ENCODE measurements at places on chromosomes 3 and 15.

- no peak for DNase-seq
Measured at GRCh38 chr15:66477011-66477410, 20.6 kb downstream of the SNAPC5 start.

GRCh38 chr3:49787182-49787464 lies 781 bp upstream of the IP6K1 start:
- DNase-seq = no peak

DNA sequence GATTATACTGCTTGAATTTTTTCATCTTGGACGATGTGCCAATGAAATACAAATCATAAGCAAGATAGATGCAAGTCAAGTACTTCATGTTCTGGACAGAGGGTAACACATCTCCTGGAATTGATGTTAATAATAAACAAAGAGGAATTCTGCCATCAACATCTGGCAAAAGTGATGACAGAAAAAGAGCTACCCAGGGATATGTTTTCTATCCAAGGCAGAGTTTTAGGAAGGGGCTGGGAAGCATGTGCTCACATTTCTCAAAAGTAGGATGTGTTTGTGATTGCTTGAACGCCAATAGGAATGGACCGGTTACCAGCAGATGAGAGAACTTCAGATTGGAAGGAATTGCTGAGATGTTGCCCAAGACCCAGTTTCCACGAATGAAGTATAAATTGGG lies 242.6 kb upstream of the AGTR1 start:
- no peak for DNase-seq

- DNase-seq = peak; percentile 83
Measured at GRCh38 chr15:70741107-70741531, 22.2 kb downstream of the UACA start.

DNA sequence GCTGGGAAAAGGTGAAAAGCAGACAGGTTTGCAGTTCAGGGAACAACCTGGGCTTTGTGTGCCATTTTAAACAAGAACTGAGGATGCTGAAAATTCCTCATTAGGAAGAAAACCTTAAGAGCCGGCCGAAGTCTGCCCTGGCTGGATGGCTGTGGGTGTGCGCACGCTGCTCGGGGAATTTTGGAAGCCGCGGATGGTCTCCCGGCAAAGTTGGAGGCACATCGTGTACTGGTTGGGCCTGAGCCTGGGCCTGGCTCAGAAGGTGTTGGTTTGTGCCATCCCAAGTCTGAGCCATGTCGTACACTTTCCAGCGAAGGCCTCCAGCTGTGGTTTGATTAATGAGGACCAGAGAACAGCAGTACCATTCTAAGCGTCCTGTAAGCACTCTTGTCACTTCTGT lies 188.2 kb downstream of the ATP10A start:
- DNase-seq = peak; percentile 78

GRCh38 chr15:80202016-80202315 lies 49.2 kb downstream of the FAH start:
- DNase-seq = no peak

GRCh38 chr3:4904811-4905695 lies 74.2 kb upstream of the BHLHE40 start:
- DNase-seq = peak; percentile 39

GRCh38 chr15:37165395-37165794 lies 65.0 kb upstream of the MEIS2 start:
- DNase-seq = no peak

DNA sequence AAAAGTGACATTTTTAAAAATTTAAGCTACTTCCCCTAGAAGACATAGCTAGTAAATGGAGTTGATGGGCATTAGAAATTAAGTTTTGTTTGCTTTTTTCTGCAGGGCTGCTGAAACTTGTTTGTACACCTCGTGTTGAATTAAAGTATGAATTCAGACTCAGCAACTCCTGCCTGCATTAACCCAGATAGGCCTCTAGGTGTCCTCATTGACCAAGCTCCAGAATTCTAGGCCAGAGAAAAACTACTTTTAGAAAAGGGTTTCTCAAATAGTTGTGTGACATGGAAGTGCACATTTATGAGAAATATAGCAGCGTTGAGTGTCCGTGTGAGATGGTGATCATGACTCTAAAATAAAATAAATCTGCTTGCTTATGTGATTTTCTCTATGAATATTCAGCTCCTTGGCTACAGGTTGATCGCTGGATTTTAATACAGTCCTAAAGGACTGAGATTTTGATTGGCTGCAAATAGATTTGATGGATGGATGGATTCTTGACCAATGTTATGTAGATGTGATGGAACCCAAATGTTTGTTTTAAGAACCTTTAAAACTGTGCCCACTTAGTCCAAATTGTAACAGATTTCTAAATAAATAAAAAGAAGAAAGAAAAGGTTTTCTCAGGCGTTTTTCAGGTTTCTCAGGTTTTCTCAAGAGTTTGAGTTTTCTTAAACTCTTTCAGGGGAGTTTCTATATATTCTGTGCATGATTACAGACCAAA lies 39.4 kb upstream of the LMOD3 start:
- peak; percentile 17 for DNase-seq

DNA sequence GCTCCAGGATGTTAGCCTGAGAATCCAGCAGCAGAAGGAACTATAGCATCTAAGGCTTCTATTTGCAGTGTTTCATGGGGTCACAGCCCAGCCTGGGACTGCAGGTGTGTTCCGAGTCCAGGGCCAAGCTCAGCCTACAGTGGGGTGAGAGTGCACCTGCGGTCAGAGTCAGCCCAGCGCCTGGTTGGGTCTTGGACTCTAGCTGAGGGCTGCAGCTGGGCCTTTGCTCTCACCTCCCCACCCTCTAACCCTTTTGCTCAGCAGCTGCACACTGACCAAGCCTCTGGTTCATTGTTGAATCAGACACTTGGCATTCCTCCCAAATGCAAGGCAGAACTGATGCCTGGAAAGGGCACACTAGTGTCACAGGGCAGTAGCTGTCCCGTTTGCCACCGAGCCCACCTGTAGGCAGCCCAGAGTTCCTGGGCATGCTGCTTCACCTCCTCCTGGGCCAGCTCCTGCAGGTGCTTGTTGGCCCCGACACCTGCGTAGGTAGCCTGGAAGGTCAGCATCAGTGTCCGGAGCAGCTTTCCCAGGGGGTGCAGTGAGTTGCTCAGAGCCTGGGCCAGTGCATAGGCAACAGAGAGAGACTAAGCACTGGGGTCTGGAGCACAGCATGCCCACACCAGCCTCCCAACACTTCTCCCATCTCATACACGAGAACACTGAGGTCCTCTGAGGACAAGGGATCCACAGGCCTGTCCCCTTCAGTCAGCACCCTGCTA lies 17.5 kb downstream of the ALS2CL start:
- DNase-seq = no peak

- DNase-seq = no peak
Measured at GRCh38 chr3:71485896-71486295, 97.6 kb downstream of the FOXP1 start.

GRCh38 chr3:110301781-110302180 lies 769.8 kb upstream of the NECTIN3 start:
- no peak for DNase-seq

DNA sequence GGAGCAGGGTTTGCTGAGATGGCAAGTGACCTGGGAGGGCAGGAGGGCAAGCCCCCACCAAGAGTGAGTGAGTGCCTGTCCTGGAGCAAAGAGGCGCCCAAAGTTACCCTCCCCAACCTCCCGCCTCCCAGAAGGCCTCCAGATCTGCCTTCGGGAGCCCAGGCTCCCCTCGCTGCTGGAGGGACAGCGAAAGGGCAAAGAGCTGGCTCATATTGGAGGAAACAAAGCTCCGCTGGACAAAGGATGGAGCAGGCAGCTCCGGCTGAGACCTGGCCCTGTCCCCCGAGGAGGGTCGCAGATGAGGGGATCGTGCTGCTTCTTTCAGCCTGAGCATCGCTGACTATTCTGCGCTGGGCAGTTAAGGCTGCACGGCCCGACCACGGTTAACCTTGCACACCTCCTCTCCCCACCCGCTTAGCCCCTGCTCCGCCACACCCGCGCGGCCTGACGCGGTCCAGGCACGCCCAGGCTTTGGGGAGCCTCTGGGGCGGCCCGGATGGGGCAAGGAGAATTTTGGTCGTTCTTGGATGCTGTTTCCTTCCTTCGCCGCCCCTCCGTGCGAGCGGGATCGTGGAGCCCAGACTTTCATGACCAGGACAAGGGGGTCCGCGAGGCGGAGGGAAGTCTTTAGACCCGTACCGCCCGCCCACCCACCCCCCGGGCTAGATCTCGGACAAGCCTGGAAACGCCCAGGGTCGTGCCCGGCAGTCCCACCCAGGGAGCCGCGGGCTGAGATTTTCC lies 651 bp downstream of the PLCD1 start:
- DNase-seq = no peak

GRCh38 chr3:108833611-108834010 lies 11.0 kb downstream of the TRAT1 start:
- no peak for DNase-seq

GRCh38 chr3:127275287-127275781 lies 12.5 kb downstream of the PRR20G start:
- DNase-seq = no peak

GRCh38 chr15:63668601-63669000 lies 71.4 kb downstream of the FBXL22 start:
- no peak for DNase-seq

DNA sequence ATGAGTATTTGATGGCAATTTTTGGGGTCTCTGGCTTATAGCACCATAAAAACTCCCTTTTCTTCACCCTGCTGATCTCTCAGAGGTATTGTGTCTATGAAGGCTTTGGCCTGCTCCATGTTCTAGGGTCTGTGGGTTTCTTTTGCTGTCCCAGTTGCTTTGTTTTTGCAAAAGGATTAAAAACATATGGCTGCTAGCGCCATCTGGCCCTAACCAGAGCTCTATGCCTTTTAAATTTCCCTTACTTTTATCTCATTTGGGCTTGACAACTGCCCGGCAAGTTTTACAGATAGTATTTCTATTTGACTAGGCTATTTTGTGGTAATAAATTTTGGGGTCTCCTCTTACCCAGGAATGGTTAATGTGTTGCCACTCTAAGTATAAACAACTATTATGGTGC lies 6.4 kb upstream of the GHRL start:
- no peak for DNase-seq

DNA sequence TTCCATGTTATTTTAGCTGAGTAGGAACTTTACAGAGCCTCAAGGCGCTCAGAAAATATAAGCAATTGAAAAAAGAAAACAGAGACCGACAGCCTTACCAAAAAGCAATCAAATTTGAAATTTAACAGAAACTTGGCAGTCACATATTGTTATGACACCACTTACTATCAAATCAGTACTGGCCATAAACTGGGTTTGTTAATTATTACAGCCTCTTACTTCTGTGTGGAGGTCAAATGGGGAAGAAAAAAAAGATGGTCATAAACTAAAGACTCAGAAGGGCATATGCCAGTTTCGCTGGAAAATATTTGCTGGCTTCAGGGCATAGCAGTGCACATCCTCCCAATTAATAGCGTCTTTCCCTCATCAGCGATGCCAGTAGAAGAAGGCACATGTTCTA lies 45.5 kb upstream of the SUCLG2 start:
- no peak for DNase-seq

DNA sequence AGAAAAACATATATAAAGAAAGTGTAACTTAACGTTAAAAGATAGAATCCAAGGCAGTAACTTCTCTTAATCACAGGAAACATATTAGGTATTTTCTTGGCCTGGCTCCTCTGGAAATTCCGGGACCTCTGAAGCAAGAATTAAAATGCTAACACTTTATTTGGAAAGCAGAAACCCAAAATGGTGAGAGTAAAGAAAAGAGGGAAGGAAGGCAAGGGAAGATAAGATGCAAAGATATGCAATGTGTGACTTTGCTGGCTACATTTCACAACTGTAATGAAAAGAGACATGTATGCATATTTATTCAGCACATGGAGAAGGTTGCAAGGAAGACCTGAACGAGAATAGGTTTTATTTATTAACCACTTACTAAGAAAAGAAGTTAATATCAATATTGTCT lies 372.5 kb downstream of the TBL1XR1 start:
- no peak for DNase-seq

- DNase-seq = no peak
Measured at GRCh38 chr15:59516655-59517461, 78.9 kb downstream of the FAM81A start.

- DNase-seq = no peak
Measured at GRCh38 chr15:92288755-92289154, 104.9 kb upstream of the ST8SIA2 start.

DNA sequence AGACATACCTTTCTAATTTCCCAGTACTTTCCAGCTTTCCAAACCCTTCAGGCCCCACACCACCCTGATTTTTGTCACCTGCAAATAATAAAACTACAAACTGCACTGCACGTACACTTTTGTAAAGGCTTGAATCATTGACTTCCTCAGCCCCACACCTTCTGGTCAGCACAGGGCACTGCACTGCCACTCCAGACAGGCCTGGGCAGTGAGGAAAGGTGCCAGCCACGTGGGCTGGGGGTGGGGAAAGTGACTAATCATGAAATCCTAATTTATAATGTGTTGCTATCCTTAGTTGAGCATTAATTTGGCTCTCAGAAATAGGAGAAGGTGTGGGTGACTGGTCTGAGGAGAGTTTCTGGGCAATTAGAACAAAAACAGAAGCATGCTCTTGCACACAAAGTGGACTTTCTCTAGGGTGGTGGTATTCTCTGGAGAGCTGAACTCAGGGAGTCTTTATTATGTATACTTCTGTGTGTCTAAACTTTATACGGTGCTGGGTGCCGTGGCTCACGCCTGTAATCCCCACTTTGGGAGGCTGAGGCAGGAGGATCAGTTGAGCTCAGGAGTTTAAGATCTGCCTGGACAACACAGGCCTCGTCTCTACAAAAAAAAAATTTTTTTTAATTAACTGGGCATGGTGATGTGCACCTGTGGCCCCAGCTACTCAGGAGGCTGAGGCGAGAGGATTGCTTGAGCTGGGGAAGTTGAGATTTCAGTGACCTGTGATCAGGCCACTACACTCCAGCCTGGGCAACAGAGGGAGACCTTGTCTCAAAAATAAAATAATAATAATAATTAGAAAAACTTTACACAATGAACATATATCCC lies 58.2 kb upstream of the FLNB start:
- peak; percentile 65 for DNase-seq

DNA sequence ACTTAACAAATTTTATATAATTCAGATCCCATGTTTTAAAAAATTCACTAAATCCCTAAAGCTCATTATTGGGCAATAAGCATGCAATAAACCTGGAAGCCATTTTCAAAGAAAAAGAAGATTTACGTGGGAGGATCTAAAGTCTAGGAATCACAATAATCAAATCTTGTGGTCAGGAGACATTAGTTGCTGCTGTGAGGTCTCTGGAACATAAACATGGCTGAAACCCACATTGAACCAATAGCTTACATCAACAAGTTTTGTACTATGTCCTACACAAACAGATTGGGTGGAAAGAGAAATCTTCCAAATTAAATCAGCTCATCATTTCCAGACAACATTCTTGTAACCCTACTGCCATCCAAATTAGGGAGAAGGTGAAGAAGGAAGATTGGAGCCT lies 121.9 kb upstream of the EPHA3 start:
- no peak for DNase-seq

GRCh38 chr15:56913670-56914069 lies 4.8 kb upstream of the TCF12 start:
- no peak for DNase-seq
